ENCODE measurements at places on chromosomes 16 and 17.

- no peak for DNase-seq
These were observed 248.9 kb upstream of the TNRC6C start for GRCh38 chr17:77709594-77709993.

DNA sequence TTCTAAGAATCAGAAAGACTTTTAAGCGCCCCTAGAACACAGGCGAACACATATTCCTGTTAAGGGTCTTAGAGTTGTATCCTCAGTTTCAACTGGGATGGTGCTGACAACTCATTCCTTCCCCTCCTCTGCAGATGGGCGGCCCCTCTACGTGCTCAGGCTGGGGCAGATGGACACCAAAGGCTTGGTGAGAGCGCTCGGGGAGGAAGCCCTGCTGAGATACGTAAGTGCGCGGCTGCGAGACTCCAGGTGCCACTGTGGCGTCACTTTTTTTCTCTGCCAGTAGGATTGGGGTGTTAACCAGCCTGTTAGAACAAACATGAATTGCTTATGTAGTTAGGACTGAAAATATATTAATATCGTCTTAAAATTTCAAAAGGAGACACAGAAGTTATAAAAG, 62.7 kb downstream of the SEC14L1 start:
- no peak for DNase-seq

DNA sequence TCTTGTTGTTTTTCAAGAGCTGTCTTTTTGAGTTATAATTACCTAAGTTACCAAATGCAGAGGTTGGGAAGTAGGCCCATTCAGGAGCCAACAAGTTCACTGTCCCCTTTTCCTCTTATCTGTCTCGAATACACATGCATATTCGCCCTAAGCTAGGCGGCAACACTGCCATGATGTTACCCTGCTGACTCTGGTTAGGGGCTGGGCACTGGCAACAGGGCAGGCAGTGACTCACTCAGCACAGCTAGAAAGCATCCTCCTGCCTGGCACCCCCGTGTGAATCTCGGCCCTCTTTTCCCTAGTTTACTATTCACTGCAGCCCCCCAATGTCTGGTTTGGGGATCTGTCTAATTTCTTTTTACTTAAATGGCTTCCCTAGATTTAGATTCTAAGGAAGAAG, 13.8 kb downstream of the DBF4B start:
- DNase-seq: no peak

- no peak for DNase-seq
These were observed 266.4 kb downstream of the MAF start for GRCh38 chr16:79334127-79334526.

DNA sequence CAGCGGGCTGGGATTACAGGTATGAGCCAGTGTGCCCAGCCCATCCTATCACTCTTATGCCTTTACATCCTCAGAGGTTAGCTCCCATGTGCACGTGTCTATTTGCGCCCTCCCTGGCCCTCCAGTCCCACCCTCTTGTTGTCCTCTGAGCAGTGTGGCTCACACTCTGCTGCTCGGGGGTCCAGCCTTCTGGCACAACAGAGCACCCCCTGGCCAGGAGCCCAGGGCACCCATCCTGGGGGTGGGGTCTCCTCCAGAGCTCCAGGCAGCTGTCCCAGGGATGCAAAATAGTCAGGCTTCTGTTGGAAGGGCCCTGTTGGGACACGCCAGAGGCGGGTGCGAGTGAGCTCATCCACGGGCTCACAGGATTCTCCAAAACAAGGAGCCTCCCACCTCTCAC, 11.7 kb upstream of the FAM83G start:
- DNase-seq: no peak

- DNase-seq: no peak
These were observed 690 bp upstream of the CDC27 start for GRCh38 chr17:47189732-47190237.

DNA sequence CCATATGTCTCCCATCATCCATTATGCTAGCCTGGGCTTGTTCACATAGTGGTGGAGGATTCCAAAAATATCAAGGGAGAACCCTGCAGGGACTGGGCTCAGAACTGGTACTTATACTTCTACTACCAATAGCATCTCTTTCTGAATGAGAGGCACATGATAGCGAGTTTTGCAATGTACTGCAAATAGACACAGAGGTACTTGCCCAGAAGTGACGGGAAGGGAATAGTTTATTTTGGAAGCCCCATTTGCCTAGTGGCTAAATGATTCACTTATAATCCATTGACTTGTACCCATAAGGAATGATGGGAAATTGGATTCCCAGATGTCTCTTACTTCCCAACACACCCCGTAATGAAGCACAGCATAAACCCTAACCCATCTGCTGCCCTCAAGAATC, 124.8 kb upstream of the ERCC4 start:
- no peak for DNase-seq

- no peak for DNase-seq
These were observed 2.0 kb downstream of the HOXB8 start for GRCh38 chr17:48612854-48613691.

- DNase-seq: no peak
These were observed 42.1 kb downstream of the GPRC5B start for GRCh38 chr16:19842426-19843157.

DNA sequence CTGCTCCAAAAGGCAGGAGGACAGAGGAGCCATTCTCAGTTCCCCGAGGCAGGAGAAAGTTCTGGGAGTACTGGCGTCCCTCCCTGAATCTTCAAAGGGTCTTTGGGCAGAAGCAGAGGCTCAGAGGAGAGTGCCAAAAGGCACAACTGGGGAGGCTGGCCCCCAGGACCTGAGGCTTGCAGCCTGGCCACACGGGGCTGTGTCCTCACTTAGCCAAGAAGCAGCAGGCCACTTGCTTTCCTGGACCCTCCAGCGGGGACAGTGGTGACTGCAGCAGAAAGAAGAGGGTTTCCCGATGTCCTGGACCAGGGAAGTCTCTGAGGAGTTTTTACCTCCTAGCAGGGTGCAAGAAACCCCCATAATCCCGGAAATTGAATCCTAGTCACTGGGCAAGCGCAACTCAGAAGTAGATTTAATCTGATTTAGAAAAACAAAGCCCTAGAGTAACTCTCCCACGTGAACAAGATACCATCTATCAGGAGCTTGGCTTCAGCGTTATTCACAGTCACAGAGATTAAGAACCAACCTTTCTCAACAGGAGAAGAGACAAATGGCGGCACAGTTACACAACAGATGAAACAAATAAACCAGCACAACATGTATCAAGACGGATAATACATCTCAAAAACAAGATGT, 25.5 kb upstream of the BCO1 start:
- no peak for DNase-seq

DNA sequence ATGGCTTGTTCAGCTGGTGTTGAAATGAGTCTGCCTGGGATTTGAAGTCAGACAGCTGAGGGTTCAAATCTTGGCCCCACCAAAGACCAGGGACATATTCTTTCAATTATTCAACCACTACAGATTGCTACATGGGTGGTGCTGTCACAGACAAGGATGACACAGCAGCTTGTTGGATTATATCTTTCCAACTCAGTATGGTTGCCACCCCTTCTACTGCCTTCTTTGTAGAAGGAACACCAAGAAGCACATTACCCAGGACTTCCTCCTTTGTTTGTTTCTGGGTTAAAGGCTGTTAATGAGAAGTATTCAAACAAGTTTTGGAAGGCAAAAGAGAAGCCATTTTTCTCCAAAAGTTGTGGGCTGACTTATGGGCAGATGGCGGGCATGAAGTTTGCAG, 78.6 kb downstream of the COPRS start:
- DNase-seq: no peak

DNA sequence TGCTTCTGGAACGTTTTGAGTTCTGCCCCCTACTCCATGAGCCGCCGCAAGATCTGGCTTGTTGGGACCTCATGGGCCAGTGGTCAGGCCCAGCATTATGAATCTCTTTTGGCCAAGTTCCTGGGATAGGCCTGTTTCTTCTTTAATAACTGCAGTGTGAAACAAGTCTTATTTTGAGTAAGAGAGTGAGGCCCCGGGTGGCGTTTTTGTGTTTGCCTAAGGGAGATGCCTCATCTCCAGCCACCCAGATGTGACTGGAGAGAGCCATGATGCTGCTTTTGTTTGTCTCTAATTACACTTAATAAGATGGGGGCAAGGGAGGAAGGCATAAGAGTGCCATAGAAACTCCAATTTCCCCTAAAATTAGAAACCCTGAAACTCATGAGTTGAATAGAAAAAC, 39.8 kb downstream of the KSR1 start:
- no peak for DNase-seq

DNA sequence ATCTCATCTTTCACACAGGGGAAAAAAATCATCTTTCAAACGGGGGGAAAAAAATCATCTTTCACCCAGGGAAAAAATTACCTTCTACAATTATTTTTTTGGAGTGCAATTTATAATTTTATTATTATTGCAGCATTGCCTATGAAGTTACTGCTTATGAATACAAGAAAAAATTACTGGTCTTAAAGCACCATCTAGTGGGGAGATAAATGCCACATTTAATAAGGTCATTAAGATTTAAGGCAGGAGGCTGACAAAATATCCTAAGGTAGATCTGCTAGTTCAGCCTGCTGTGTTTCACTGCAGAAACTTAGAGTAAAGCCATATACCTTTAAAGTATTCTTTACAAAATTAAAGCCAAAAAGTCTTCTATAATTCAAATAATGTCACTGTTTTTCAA, 13.7 kb downstream of the SHCBP1 start:
- no peak for DNase-seq

GRCh38 chr16:72877374-72878028, 170.4 kb downstream of the ZFHX3 start:
- DNase-seq: no peak

DNA sequence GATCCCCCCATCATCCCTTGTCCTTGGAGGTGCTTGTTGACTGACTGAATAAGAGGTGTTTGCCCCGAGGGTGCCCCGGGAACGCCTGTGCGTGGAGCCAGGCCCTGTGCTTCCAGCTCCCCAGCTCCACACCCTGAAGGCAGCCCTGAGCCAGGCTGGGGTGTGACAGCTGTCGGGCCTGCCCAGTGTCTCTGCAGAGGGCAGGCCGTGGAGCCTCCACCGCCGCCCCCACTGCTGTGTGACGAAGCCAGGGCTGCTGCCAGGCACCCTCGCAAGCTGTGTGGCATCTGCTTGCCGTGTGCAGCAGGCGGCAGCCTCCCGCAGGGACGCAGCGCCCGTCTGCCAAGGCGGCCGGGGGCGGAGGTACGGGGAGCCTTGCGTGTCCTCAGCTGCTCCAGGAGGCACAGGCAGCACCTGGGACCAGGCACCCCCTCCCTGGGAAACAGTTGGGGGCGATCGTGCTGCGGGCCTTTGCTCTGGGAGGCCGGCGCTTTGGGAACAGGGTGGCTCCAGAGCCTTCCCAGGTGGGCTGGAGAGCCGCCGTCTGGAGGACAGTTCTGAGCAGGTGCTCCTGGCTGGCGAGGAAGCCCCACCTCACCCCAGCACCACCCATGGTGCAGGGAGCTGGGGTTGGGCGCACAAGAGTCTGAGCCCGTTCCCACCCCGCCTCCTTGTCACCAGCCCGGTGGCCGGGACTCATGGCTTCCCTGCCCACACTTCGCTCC, 26.6 kb downstream of the GSE1 start:
- peak; percentile 51 for DNase-seq

DNA sequence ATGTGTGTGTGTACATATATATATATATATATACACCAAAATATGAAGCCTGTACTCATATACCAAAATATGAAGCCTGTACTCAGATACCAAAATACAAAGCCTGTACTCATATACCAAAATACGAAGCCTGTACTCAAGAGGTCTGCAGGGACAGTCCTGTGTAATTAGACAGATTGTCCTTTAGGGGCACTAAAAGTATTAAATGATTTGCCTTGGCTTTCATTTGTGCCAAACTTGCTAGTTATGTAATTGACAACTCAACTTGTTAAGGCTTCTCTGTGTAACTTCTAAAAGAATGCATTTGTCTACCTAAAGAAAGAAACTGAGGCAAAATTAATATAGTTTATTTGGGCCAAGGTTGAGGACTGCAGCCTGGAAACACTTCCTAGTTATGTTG, 30.8 kb upstream of the DHX40 start:
- DNase-seq: no peak

DNA sequence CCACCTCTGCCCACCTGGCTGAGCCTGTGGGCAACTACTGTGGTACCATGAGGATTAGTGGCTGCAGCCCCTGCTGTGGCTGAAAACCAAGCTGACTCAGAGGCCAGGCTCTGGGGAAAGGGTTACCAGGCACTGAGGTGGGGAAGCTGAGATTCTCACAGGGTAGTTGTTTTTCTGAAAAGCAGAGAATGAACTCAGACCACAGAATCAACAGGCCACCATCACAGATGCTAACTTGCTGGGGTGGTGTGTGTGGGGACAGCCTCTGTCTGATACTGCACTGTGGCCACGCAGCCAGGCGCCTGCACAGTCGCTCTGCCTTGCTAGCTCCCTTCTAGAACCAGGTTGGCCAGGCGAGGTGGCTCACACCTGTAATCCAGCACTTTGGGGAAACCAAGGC, 28.8 kb downstream of the NPLOC4 start:
- no peak for DNase-seq

GRCh38 chr17:39598047-39598481, 9.7 kb downstream of the NEUROD2 start:
- DNase-seq: no peak

DNA sequence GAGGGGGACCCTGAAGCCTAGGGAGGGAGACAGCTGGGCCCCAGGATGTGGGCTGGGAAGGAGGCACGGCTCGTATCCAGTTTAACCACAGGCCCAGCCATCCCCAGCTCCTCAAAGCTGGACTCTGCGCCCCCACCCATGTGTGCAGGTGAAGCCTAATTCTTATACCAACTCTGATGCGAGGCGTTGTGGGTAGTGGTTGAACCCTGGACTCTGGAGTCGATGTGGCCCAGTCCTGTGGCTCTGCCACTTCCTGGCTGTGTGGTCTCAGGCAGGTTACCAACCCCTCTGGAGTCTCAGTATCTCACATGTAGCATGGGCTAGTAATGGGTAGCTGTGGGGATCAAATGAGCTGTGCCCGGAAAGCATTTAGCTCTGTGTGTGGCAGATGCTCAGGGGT, 60.4 kb upstream of the TOB1 start:
- no peak for DNase-seq

DNA sequence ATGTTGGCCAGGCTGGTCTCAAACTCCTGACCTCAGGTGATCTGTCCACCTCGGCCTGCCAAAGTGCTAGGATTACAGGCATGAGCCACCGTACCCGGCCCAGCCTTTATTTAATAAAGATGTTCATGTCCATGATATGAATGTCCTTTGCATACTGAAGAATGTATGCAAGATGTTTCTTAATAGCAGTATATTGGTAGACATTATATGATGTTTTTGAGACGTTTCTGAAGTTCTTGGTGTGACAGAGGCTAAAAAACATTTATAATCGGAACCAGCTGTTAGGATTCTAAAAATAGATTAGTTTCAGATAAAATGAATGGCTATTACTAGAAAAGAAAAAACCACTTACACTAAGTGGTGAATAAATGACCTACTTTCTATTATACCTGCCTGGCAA, 11.8 kb downstream of the PDZD9 start:
- no peak for DNase-seq
